Metanephros (tissue), 2 donors: ENCODE measurements at places on chromosomes 12 and 14. TPM values are rescaled to one million over a fixed set of nuclear protein-coding genes. Genes with fewer than 3 reads are reported as not detected.

Gene IL22
- not detected for total RNA-seq

Gene MYF6
- 23.4 TPM for total RNA-seq

Gene NID2
- total RNA-seq: 114 TPM

Gene CTSG
- 27.3 TPM for total RNA-seq

Gene SOX5
- 25.2 TPM for total RNA-seq

Gene KRT75
- not detected for total RNA-seq
